ENCODE measurements at places on chromosomes 5 and 9.
A peak's percentile ranks its signal among the peaks of the same experiment; 100 is the strongest.

- DNase-seq, result no peak
These were observed 513.5 kb downstream of the AGTPBP1 start for GRCh38 chr9:85228111-85228855.

GRCh38 chr5:89981021-89981420 is 428.5 kb downstream of the CETN3 start:
- DNase-seq, result no peak

DNA sequence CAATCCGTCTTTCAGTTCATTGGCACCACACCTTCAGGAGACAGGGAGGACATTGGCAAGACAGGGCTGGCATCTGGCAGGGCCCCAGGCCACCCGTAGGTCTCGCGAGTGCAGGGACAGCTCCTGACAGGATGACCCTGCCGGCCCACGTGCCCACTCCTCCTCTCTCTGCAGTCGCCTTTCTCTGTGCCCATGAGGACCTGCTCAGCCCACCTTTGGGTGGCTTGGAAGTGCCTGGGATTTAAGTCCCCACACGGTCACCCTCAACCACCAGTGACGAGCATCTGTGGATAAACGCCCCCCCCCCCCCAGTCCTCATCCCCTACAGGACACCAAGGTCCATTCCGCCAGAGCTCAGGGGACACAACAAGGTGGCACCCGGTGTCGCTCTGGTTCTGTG is 4.1 kb downstream of the MRPL36 start:
- DNase-seq, result no peak

- DNase-seq, result no peak
These were observed 194.8 kb upstream of the IL12B start for GRCh38 chr5:159525117-159525516.

DNA sequence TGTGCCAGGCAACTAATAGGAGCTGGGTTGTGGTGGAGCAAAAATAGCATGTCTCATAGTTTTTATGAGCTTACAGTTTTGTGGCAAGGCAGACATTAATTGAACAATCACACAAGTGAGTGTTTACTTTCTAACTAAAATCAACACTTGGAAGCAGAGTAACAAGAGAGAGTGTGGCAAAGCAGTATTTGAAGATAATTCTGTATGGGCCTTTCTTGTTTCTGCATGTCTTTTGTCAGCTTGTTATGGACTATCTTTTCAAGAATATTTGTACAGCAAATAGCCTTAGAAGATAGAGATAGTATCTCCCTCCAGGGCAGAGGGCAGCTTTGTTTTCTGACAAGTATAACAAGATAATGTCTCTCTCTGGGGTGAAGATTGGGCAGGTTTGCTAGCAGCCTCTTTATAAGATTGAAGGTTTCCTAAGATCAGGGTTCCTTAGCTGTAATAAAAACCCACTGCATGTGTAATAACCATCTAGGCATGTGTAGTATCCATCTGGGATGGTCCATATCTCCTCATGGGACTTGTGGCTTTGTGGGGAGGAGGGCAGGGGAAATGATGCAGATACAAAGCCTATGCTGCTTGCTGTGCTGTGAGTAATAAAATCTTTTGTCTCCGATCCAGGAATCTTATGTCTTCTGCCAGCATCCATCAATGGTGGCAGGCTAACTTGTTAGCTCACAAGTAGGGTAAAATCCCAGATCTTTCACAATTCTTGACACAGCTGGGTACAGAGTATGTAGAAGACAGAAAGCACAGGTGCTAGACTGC is 479.9 kb downstream of the KDM4C start:
- no peak for DNase-seq

- no peak for DNase-seq
These were observed 215.7 kb upstream of the ELL2 start for GRCh38 chr5:96177303-96177869.

GRCh38 chr5:4005335-4005734 is 409.7 kb downstream of the IRX1 start:
- no peak for DNase-seq

DNA sequence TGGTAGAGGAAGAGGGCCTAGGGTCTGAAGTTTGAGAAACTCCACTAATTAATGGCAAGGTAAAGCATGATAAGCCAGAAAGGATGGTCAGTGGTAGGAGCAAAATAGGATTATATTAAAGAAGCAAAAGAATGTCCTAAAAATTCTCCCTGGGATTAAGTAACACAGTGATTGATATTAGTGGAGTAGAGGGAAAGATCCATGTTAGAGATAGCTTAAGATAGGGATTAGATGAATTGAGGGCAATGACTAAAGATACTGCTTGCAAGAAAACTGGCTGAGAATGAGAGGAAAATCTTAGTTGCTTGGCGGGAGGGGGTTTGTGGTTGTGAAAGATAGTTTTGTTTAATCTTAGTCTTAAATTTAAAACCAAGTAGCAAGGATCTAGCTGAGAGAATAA is 255.6 kb downstream of the EPB41L4A start:
- no peak for DNase-seq

- DNase-seq, result no peak
These were observed 71.5 kb downstream of the DAP start for GRCh38 chr5:10689391-10690081.

GRCh38 chr5:145222622-145223021 is 612.5 kb downstream of the PRELID2 start:
- no peak for DNase-seq

DNA sequence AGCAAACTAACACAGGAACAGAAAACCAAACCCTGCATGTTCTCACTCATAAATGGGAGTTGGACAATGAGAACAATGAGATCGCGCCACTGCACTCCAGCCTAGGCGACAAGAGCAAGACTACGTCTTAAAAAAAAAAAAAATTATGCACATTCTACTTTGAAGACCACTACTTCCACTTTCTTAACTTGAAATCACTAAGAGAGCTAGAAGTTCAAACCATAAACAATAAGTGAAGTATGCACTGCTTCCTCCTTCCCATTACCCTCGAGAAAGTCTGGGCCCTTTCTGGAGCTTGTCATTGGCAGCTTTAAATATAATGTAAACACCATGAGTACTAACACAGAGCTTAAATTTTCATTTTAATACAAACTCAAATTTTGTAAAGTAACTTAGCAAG is 94.9 kb downstream of the TLE1 start:
- DNase-seq, result no peak

DNA sequence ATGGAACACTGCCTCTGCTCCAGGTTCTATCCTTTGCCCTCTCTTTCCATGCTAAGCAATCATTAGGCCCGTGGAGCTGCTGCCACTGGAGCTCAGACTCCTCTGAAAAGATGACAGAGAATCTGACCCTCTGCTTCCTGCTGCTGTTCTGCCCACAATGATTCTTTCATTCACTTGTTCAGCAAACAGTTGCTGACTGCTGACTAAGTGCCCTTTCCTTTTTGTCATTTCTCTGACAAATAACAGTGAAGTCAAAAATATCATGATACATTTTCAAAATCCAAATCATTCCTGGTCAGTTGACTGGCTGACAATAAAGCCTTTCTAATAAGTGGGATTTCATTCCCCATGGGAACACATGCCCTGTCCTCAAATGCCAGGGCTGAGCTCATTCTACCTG is 110.1 kb downstream of the SIL1 start:
- DNase-seq, result no peak

- DNase-seq, result no peak
These were observed 185.1 kb downstream of the FSTL4 start for GRCh38 chr5:133427121-133427777.

DNA sequence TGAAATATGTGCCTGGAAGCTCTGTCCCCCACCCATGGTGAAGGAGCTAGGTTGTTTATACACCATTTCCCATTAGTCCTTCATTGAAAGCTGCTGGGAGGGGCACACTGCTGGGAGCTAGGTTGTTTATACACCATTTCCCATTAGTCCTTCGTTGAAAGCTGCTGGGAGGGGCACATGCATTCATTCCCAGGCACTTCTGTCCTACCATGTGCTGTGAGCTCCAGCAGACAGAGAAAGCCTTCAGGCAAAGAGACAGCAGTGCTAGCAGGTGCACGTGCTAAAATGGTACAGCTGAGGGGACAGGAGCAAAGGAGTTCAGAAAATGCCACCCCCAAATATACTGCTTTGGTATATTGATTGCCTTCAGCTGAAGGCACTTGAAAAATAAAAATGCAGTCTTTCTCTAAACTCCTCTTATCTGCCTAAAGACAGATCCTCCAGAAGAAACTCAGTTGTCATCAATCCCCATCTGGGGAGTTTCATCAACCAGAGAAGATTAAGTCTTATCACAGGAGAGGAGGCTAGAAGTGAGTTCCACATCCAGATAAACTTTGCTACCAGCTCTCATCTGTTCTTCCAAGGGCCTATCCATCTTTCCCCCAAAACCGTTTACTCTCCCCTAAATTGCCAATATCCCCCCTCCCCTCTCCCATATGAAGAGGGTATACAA is 27.7 kb upstream of the DAPK1 start:
- no peak for DNase-seq

GRCh38 chr5:138979684-138980280 is 104.6 kb upstream of the LRRTM2 start:
- peak; percentile 35 for DNase-seq

- no peak for DNase-seq
These were observed 633.6 kb downstream of the BNC2 start for GRCh38 chr9:16236882-16237281.

GRCh38 chr5:59674763-59675162 is 218.8 kb downstream of the PDE4D start:
- DNase-seq, result no peak

- DNase-seq, result no peak
These were observed 1817.6 kb upstream of the C9orf72 start for GRCh38 chr9:29390859-29391258.

All from CD4-positive, alpha-beta T cell treated with Interleukin-4 for 1 hour (primary cell).